Kidney glomerular epithelial cell (primary cell): ENCODE measurements at places on chromosomes 3 and 15.

DNA sequence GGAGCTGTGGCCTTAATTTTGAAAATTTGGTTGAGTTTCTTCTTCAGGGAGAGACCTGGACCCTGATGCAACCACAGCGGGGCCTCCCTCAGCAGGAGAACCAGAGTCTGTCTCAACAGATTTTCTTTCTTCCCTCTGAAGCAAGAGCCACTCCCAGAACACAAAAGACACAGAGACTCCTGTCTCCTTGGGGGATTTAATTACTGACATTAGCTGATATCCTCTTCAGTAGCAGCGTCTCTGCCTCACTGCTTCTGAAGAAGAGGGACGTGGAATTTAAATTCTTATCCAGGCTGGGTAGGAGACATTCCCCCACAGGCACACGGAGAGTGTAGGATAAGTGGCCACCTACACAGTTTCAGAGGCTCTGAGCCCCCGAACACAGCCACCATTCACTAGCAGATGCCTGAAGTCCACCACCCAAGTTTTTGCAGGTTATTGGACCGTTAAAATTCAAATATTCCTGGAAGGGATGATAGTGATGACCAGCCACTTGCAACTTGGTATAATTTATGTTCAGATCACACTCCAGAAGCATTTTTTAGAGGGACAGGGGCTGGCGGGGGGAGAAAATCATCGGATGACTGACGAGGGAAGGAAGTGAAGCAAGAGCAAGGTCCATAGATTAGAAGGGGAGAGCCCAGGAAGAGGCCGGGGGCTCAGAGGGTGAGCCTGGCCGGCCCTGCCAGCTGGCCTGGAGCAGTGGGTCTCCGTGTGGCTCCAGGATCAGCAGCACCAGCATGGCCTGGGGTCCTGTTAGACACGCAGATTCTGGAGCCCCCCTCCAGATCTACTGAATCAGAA, 109.7 kb downstream of the BDH1 start:
- DNase-seq, result no peak

- peak; percentile 8 for DNase-seq
These were observed 235.1 kb downstream of the UACA start for GRCh38 chr15:70528270-70528706.

- DNase-seq, result no peak
These were observed 46.0 kb downstream of the GALK2 start for GRCh38 chr15:49215768-49216739.

DNA sequence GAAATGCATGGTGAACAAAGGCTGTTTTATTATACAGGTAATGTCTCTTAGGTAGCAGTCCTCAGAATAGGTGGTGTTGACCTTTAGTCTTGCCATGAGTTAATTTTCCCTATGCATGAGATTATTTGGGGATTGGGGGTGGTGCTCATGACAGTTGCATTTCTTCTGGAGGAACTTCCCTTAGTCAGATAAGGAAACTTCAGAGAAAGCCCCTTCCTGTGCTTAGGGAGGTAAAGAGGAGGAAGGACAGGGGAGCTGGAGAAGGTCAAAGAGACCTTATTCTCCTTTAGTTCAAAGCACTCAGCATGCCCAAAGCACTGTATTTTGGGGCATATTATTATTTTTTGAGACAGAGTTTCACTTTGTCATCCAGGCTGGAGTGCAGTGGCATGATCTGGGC, 47.7 kb downstream of the ZBTB11 start:
- DNase-seq, result no peak

DNA sequence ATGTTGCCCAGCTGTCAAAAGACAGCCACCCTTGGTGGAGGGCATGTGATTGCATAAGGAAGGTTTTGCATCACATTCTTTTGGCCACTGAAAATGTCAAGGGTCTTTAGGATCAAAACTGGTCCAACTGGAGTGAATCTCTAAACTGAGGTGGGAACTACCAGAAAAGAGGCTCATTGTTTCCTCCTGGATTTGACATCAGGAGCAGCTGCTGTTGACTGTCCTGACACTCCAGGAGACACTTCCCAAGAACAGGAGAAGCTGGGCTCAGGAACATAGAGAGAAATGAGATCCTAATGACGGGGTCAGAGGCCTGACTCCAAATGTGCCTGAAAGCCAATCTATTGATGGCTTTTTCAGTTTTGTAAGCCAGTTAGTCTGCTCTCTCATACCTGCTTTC, 105.3 kb upstream of the LRIG1 start:
- no peak for DNase-seq

DNA sequence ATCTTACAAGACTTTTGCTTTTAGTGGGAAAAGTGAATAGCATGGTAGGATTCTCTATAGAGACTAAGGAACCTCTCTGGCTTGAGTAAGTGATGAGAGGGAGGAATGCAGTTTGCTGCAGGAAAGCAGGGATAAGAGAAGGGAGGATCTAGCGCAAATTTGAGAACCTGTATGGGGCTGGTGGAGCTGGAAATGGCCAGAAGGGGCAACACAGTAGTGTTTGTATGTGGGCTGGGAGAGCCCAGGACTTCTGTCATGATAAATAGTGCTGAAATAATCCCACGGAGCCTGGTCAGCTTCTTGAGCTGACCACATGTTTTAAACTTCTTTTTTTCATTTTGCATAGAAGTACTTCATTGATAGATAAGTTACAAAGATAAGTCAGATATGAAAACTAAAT, 11.2 kb upstream of the SHC4 start:
- no peak for DNase-seq

DNA sequence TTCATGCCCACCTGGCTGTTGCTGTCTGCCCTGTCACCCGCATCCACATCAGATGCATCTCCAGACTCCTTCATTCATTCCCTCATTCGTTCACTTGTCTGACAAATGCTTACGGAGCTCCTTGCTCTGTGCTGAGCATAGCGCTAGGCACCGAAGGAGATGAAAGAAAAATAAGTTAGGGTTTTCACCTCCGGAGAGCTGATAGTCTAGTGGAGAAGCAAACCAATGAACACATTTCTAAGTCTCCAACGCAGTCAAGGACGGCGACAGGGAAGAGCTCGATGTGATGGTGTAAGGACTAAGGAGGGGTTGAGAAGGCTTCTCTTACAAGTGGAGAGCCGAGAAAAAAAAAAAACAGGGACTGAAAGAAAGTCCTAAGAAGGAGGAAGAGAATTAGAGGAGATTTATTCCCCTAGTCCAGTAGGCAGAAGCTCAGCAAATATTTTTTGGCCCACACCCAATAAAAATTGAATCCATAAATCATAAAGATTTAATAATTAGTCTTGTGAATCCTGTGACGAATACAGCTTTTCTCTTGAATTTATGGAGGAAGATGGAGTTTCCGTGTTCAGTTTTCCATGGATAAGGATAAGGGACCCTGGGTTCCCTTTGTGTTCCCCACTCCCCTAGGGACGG, 127.2 kb upstream of the DLG1 start:
- DNase-seq, result no peak

GRCh38 chr3:71525391-71525790, 58.1 kb downstream of the FOXP1 start:
- no peak for DNase-seq

DNA sequence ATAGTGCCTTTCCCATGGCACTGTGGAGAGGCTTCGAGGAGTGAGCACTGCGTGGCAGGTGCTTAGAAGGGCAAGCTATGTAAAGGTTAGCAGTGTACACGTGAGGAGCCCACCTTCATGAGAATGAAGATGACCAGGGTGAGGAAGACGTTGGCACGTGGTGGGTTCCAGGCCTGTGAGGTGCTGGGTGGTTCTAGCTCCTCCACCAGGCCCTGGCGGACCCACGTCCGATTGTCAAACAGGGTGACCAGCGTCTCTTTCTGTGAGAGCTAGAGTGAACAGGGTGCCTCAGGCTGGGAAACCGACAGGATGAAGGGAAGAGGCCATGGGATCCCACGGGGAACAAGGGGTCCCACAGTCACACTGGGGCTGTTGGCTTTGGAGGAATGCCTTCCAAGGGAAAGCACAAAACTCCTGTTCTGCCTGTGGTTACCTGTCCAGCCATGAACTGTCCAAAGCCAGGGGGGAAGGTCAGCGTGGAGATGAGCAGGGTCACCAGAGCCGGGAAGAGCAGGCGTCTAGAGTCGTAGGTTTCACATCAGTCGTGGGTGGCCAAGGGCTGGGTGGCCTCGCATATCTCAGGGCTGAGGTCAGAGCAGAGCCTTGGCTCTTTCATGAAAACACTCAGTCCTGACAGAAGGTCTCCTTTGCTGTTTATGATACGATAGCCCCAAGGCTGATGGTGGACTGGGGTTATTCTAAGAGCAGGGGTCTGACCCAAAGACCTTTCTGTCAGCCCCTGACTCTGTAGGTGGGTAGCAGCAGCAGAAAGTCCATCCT, 6.0 kb downstream of the CLCN2 start:
- DNase-seq, result no peak

DNA sequence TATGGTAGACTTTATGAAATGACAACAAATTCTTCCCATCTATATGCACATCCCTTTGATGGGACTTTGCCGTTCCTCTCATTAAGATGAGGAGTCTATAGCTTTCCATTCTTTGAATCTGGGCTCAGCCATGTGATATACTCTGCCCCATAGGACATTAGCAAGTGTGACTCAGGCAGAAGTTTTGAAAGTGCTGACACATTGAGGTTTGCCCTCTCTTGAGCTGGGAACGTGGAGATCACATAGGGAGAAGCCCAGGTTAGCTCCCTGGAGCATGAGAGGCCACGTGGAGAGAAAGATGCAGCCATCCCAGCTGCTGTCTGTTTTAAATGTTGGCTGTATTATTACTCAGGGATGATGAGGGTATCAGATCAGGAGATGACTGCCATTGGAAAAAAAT, 67.7 kb upstream of the OXTR start:
- no peak for DNase-seq
